RWPE1 (cell line): ENCODE measurements at places on chromosomes 16 and 17.

GRCh38 chr16:81711657-81712319 lies 67.3 kb upstream of the PLCG2 start:
- DNase-seq, result peak; percentile 86

- peak; percentile 91 for DNase-seq
Measured at GRCh38 chr17:35764123-35764991, 3.7 kb downstream of the C17orf50 start.

DNA sequence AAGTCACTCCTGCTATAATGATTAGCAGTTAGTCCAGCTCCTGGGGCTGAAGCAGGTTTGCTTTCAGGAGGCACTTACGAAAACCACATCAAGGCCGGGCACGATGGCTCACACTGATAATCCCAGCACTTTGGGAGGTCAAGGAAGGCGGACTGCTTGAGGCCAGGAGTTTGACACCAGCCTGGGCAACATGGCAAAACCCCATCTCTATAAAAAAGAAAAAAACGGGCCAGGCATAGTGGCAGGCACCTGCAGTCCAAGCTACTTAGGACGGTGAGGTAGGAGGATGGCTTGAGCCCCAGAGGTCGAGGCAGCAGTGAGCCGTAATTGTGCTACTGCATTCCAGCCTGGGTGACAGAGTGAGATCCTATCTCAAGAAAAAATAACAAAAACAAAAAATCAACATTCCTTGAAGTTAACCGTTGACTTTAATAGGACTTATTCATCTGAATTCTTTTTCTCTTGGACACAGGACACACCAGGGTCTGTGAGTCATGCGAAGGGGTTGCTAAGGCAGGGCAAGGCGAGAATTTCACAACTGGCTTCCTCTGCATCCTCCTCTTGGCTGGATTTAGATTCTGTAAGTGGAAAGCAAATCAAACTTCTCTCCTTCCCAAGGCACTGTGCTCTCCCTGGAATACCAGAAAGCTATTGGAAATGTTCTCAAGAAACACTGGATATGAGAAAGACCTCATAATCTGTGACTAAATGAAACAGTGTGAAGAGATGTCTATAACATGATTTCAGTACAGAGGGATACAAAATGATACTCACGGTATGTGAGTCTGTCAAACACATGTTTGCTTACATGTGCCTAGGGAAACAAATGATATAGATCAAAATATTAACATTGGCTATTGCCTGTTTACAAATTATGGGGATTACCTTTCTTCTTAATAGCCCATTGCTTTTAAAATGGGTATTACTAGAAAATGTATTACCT lies 99.5 kb downstream of the SYCE1L start:
- DNase-seq, result peak; percentile 63

DNA sequence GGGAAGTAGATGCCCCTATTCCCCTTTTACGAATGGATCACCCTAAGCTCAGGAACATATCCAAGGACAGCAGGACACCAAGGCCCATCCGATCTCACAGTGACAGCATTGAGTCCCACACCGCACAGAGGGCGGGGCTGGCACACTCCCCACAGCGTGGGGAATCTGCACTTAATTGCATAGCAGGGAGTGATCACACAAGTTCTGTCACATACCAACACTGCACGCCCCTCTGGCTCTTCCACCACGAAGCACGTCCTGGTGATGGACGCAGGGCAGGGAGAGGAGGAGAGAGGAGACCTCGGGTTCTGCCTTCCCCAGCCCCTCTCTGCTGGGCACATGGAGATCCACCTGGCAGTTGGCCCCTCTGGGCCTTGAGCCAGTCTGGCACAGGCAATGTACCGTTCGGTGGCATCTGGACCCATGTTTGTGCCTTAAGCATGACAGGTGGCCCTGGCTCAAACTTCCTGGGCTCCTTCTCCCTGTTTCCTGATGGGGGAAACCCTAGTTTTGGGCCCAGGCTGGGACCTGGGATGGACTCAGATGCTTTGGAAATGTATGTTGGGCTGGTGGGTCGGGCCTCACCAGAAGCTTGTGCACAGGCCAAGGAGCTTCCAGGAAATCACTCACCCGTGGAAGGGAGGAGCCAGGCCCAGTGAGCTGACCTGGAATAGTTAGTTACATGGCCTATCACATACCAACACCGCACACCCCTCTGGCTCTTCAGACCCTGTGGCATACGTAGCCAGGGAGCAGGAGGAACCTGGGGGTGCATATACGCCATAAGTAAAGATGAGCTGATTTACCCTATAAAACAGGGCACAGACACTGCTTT lies 35.1 kb upstream of the CREBBP start:
- no peak for DNase-seq

DNA sequence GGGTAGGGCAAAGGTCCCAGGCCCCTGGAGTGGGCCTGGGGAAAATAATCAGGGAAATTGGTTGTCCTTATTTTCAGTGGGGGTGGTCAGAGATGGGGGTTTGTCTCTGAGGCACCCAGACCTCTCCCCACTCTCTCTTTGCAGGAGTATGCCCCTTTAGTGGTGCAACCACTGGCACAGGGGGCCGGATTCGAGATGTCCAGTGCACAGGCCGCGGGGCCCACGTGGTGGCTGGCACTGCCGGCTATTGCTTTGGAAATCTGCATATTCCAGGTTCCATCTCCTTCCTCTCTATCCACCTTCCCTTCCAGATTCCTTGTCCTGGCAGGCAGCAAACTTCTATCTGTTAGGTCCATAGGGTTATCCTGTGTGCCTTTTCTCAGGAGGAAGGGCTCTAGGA lies 7.6 kb downstream of the PFAS start:
- DNase-seq, result no peak

DNA sequence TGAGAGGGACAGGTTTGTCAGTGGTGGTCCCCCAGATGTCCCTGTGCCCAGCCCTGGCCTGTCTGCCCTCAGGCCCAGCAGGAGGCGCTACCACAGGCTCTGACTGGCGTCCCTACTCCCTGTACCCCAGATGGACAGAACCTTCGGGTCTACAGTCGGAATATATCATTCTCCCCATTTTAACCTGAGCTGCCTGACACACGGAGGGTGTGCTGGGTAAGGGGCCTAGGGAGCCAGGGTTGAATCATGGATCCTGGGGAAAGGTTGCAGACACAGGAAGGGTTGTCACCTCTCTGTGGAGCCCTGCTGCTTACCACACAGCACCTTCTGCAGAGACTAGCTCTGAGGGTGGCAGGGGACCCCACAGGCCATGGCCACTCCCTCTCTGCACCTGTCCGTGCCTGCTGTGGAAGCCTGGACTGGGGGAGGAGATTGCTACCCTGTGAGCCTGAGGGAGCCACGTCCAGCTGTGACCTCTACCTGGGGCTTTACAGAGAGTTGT lies 162.2 kb upstream of the ZNF267 start:
- DNase-seq, result no peak

GRCh38 chr17:73224663-73225305 lies 31.9 kb downstream of the COG1 start:
- DNase-seq, result no peak

DNA sequence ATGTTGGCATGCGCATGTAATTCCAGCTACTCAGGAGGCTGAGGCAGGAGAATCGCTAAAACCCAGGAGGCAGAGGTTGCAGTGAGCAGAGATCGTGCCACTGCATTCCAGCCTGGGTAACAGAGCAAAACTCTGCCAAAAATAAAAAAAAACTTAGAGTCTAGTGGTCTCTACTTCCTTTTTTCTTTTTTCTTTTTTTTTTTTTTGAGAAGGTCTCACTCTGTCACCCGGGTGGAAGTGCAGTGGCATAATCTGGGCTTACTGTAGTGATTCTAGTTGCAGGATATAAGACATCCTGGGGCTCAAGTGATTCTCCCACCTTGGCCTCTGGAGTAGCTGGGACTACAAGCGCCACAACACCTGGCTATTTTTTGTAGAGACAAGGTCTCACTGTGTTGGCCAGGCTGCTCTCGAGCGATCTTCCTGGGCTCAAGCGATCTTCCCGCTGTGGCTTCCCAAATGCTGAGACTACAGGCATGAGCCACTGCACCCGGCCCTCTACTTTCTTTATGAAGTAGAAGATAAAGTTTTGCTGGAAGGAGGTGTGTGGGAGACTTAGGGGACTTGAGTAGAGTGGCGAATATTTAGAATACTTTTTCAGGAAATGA lies 47.9 kb upstream of the TAOK1 start:
- no peak for DNase-seq
